ENCODE measurements at places on chromosomes 4 and X.

DNA sequence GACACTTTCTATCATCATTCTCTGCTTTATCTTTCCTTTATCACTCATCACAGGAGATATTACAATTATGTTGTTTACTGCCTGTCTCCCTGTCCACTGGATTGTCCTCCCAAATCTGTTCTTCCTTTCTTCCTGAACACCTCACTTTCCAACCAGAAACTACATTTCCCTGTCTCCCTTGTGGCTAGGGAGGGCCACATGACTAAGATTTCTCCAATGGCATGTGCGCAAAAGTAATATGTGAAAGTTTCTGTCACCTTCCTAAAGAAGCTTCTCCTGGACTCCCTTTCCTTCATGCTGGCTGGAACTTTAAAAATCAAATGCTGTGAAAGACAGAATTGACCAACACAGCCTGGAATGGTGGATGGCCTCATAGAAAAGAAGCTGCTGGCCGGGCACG lies 25.8 kb downstream of the ATP11C start:
- no peak for DNase-seq

GRCh38 chr4:114019276-114019968 lies 40.0 kb upstream of the ARSJ start:
- no peak for DNase-seq

- no peak for DNase-seq
Measured at GRCh38 chr4:40915318-40916217, 165.8 kb downstream of the NSUN7 start.

DNA sequence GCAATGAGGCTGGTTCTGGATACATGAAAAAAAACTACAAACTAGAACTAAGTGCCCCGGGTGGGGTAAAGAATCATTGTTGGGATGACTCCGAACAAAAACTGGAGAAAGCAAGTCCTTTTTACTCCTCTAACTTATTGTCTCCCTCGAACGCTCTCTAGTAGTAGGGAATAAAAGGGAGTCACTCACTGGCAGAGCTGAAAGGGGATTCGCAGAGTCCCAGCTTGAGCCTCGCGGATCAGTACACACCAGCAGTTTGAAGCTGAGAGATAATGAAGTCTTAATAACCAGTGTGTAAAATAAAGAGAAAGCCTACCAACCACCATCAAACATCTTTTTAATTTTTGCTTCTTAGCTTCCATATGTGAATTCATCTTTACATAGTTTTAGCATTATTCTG lies 521.9 kb upstream of the ARX start:
- no peak for DNase-seq

GRCh38 chr4:73856518-73856917 lies 3.4 kb downstream of the PF4V1 start:
- DNase-seq: peak; percentile 64

DNA sequence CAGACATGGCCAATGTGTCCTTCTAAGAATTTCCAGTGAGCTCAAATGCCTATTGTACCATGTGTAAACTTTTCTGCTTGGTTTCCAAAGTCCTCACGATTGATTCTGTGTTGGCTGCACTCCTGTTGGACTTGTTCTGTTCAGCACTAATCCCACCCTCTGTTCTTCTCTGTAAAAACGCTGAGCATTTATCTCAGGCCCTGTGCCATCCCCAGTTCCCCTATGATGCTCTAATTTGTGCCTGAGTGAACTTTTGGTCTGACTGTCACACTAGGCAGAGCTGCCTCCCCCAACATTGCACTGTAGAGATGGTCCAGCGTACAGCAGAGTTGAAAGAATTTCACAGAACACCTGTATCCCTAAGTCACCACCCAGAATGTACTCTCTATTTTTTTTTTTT lies 76.1 kb upstream of the STS start:
- no peak for DNase-seq

- DNase-seq: no peak
Measured at GRCh38 chr4:25347971-25348370, 29.1 kb upstream of the ANAPC4 start.

DNA sequence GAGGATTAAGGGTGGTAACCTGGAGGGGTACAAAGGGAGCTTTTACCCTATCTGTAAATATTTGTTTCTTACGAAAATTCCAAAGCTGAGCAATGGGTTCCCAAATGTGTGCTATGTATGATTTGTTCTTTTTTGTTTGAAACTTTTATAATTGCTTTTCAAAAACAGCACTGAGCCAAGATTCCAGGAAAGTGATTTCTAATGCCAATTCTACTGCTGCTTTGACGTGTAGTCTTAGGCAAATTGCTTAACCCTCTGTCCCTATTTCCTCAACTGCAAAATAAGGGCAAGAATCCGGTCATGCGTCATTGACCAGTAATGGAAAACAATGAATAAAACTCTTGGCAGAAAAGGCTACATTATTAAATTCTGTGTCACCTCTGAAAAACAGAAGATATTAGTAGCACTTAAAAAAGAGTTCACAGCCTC lies 454.7 kb downstream of the IL15 start:
- peak; percentile 96 for DNase-seq

DNA sequence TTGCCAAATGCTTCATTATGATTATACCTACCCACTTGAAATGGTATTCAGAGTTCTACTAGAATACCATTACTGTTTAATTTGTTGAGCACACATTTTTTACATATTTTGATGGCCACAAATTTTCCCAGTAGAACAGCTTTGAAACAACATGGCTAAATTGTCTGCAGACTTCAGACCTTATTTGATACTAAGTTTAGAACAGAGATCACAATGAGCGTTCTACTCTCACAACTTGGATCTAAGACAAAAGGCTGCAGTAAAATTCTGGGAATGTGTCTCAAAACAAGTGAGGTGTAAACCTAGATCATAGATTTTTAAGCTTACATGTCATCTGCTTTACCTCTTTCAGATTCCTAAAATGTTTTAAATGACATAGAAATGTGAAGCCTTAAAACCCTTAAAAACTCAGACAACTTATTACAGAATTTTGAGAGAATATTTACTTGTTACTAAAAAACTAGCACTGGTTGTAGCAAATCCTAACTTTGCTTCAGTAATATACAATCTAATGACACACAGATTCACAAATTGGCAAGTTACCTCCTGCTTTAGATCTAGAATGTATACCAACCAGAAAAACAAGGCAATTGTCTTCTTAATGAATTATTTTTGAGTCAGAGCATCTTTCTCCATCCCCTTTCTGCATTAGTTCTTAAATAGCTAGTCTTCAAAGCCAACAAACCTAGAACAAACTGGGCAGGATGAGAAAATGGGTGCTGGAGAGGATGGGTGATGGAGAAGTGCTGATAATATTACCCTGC lies 243.3 kb downstream of the SLC7A11 start:
- DNase-seq: no peak

GRCh38 chr4:56986192-56986591 lies 7.5 kb downstream of the POLR2B start:
- DNase-seq: no peak

DNA sequence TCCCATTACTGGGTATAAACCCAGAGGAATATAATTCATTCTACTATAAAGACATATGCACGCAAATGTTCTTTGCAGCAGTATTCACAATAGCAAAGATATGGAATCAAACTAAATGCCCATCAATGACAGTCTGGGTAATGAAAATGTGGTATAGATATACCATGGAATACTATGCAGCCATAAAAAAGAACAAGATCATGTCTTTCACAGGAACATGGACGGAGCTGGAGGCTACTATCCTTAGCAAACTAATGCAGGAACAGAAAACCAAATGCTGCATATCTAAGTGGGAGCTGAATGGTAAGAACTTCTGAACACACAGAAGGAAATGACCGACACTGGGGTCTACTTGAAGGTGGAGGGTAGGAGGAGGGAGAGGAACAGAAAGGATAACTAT lies 42.6 kb downstream of the LNX1 start:
- DNase-seq: no peak

DNA sequence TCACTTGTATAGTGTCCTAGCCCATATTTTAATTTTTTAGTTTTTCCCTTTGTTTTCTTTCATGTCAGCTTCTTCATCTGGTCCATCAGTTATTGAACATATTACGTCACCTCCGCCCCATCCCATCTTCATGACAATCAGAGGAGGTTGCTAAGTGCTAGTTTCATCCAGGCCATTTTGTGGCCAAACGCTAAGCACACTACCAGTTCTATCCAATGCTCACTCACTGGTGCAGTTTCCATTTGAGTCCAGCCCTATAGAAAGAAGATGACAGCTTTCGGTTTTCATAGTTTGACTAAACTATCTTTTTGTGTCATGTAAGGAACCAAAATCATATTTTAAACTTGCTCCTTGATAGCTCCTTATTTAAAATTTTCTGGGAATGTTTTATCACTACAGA lies 304.2 kb downstream of the TENM3 start:
- no peak for DNase-seq

DNA sequence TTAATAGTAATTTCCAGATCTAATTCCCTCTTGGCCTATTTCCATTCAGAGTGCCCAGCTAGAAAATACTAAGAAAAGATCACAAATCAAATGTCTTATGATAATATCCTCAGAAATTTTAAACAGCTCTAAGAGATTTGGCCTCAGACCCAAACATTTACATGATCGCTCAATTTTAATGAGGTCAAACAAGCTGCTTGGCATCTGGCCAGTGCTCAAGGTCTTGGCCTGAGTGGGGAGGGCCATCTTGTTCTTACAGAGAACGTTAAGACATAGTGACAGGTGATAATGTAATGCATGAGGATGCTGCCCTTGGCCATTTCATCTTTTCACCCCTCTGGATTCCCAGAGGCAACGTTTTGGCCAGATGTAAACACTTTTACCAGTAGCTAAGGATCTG lies 159.2 kb upstream of the SLC7A11 start:
- no peak for DNase-seq

- no peak for DNase-seq
Measured at GRCh38 chr4:26791346-26791745, 69.3 kb upstream of the STIM2 start.

DNA sequence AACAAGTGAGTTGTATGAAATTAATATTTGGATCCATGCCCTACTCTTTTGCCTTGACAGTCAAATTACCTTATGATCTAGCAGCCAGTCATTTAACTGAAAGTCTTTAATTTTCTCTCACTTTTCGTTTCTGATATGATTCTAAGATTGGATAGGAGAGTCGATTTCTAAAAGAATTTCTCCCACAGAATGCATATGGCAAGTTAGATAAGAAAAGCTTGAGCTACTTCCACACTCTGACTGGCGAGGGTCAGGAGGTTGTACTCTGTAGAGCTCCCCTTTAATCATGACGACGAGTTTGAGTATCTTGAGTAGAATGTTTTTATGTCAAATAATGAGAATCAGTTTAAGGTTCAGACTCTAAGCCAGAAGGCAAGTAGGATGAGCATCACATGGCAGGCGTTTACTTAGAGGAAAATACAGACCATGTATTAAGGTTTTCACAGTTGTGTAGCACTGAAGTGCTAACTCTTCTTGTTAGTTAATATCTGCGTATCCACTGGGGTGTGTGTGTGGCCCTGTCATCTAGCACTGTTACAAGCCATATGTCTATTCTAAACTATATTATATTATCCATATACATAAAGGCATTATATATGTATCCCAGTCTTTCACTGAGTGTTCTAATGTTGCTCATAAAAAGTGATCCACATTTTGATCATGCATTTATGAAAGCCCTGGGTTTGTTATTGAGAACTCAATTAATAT lies 37.8 kb downstream of the LRP2BP start:
- no peak for DNase-seq

GRCh38 chr4:77820649-77821561 lies 1.7 kb upstream of the CNOT6L start:
- DNase-seq: peak; percentile 17

All from dermis blood vessel endothelial cell (primary cell).